ENCODE measurements at places on chromosomes 2 and 18. TPM values are rescaled to one million over a fixed set of nuclear protein-coding genes. Genes with fewer than 3 reads are reported as not detected.

The LIMS3 gene
- 1.4 TPM for total RNA-seq

The SERPINB4 gene
- total RNA-seq: not detected

The FSHR gene
- not detected for total RNA-seq

The ATOH8 gene
- total RNA-seq: 0.25 TPM

The SCYGR4 gene
- total RNA-seq: not detected

The ARL6IP6 gene
- total RNA-seq: 24.5 TPM

The PRSS56 gene
- not detected for total RNA-seq

The TMEM163 gene
- total RNA-seq: 2.4 TPM

The SIX2 gene
- 11.9 TPM for total RNA-seq
